ENCODE measurements at places on chromosomes 16 and 17.

DNA sequence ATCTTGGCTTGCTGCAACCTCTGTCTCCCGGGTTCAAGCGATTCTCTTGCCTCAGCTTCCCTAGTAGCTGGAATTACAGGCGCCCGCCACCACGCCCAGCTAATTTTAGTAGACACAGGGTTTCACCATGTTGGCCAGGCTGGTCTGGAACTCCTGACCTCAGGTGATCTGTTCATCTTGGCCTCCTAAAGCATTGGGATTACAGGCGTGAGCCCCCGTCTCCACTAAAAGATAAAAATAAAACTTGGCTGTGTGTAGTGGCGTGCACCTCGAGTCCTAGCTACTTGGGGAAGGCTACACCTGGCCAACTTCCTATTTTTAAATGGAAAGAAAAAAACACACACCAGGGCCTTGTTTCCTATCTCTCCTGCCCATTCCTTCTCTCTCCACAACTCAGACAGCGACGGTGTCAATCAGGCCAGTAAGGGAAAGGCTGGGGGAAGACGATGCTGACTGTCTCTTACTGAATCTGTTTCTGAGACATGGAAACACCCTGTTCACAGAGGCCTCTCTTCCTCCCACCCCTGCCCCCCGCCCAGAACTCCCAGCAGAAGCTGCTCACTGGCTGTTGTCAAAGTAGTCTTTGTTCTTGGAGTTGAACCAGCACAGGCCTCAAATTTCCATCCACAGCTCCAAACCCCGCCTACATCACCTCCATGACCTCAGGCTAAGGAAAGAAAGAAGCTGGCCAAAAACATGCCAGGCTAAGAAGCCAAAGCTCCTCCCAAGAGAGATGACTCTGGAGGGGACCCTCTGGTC, 96.6 kb downstream of the NXN start:
- DNase-seq = no peak

- DNase-seq = no peak
Observed at GRCh38 chr16:86243571-86244154, 266.7 kb upstream of the FOXF1 start.

- DNase-seq = no peak
Observed at GRCh38 chr16:726438-727290, at the start of the genes CCDC78 and HAGHL. CCDC78 (minus strand) TSS chr16:726443; CDS start chr16:726367, 76 bp downstream. HAGHL (plus strand) TSS chr16:727106; CDS start chr16:727510, 404 bp downstream.

- DNase-seq = no peak
Observed at GRCh38 chr17:82608816-82609215, 39.4 kb downstream of the WDR45B start.

GRCh38 chr17:33267271-33267790, 25.8 kb downstream of the ASIC2 start:
- no peak for DNase-seq

- DNase-seq = no peak
Observed at GRCh38 chr17:52388941-52389340, 230.4 kb upstream of the CA10 start.

GRCh38 chr17:73489991-73490390, 154.3 kb downstream of the SDK2 start:
- no peak for DNase-seq

DNA sequence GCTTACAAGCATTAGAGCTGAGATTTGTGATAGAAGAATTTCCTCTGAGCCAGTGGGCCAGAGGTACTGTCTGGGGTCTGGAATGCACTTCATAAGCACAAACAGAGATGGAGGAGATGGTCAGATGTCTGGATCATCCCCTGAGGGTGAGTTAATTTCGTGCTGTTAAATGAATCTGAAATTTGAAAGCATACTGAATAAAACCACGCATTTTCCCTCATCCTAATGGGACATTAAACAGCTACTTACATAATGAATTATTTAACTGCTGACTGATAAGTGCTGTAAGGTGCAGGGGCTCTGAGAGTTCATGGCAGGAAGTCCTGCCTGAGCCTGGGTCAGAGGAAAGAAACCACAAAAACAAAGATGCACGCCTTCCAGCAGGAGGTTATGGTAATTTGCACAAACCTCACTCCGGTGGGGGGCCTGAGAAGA, 136.3 kb upstream of the XYLT1 start:
- no peak for DNase-seq

DNA sequence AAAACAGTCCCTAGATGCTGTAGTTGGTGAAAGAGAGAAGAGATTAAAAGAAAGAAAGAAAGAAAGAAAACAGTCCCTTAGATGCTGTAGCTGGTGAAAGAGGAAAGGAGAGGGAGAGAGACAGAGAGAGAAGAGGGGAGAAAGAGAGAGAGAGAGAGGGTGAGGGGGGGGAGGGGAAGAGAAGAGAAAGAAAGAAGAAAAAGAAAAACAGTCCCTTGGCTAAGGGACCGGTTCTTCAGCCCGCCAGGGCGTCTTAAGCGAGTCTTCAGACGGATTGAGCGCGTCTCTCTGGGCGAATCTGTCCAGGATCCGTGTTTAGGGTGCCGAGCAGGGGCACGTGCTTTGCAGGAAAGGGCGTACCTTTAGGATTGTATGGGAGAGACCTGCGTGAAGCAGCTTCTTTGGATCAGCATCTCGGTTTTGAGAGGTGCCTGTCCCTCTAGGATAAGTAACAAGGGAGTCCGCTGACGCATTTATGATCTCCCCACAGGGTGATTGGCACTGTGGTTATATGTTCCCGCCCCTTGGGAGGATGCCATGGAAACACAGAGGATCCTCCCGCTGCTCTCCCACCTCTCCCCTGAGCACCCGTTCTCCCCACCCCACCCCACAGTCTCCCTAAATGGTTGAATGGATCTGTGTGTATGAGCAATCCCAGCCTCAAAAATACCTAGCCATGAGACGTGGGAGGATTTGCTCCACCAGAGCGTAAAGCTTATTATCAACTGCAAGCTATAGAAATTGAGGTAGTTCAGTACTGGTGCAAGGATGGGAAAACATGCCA, 16.7 kb downstream of the GNGT2 start:
- no peak for DNase-seq

GRCh38 chr17:62627219-62627903, at the start of gene MRC2:
MRC2 (plus strand) TSS chr17:62627670; CDS start chr17:62627803, 133 bp downstream.
- no peak for DNase-seq

DNA sequence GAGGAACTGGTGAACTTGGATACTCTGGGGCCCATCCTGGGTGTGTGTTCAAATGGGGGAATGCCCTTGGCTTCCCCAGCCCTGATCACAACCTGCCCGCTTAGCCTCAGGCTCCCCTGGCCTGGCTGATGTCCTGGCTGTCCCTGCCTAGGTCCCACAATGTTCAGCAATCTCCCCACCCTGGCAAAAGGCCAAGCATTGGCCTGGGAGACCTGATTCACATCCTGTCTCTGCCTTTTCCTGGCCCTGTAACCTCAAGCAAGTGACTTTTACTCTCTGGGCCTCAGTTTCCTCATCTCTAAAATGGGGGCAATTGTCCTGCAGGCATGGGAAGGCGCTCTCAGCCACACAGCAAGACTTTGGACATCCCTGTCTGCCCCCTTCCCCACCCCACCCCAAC, 14.4 kb downstream of the CPNE2 start:
- no peak for DNase-seq

DNA sequence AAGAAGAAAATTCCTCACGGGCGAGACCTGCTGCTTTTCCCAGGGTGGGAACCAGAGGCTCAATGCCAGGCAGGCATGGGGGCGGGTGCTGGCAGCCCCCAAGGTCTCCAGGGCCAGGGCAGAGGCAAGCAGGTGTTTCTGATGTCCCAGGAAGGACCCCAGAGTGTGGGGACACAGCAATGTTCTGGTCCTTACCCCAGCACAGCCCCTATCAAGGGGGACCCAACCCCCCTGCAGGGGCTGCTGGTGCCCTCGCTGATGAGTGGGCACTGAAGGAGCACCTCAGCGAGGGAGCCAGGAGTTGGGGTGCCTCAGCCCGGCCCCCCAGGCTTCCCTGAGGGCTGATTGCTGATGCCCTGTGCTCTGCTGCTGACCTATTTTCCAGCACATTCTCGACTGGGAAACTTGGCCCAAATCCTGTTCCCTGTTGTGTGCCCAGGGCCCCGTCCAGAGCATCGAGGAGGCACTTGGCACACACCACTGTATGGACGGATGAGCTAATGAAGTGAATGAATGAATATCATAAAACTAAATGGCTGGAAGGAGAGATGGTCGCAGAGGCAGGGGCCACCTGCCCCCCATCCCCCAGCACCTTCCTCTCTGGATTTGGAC, 2.8 kb downstream of the DBNDD1 start:
- DNase-seq = no peak

DNA sequence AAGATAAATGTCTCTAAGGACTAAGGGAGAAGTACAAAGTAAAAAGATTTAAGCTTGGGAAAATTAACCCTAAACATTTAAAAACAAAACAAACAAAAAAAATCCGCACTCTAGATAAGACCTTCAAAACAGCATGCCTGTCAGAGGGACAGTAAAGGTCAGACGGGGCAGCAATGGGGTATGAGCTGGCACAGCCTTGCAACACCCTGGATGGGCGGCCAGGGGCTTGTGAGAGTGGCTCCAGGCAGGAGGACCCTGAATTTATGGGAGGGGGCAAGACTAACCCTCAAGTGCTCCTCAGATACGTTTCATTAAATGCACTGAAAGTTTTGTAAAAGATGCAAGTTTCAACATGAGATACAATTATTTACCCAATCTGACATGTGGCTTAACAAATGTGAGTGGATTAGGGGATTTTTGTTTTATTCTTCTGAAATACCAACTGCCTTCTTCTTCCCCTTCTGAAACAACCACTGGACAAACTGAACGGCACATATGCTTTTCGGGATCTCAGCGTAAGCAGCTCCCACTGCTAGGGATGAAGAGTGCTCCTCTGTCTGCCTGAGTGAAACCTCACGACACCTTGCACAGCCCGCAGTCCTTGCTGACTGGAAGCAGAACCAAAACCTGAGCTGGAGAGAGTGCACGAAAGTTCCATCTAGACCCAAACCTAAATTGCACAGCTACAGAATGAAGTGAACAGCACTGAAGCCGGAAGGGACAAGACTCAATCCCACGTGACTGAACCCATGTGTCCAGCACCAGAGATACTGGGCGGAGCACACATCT, 128.4 kb downstream of the ANKRD11 start:
- no peak for DNase-seq

DNA sequence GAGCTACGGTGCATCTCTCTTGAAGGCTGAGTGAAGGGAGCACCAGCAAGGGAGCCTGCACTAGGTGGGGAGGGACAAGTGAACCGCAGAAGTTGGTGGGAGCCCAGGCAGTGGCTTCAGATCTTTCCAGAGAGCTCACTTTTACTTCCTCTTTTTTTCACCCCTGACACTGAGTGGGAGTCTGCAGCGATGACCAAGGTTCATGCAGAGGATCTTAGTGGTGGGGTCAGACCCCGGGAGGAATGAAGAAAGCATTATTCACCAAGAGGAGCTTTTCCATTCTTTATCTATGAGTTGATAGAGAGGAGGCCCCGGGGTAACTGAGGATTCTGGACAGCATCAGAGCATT, 3.0 kb upstream of the CCL2 start:
- DNase-seq = no peak

DNA sequence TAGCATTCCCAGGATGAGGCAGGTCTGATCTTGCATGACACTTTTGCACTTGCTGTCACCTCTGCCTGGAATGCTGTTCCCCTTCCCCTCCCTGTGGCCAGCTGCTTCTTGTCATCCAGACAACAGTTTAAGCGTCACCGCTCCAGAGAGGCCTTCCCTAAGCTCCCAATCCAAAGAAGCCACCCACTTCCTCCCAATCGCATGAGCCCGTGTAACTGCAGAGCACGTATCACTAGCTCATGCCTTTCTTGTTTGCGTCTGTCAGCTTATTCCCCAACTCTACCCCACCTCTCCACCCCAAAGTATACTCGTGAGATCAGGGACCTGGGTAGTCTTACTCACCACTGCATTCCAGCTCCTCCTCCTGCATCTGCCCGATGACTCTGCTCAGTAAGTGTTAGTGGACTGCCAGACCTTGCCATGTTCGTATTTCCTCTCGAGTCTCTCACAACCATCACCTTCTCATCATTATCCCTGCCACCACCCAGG, 92.8 kb downstream of the GAS7 start:
- no peak for DNase-seq

GRCh38 chr17:70137451-70138230, 31.7 kb upstream of the KCNJ2 start:
- no peak for DNase-seq

DNA sequence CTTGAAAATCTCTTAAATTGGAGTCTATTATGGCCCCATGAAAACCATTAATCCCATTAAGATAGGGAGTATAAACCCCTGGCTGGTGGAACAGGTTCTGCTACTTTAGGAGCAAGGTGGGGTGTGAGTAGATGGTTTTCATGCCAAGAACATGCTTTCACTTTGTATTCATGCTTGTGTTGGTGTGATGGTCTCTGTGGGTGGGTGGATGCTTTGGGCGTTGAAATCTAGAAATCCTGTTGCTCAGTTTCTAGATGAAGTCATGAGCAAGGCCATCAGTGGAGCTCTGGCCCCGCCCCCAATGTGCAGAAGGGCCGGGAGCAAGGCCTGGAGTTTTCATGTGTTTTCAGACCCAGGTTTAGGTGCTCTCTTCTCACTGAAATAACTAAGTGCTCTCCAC, 20.1 kb downstream of the PLD6 start:
- DNase-seq = no peak

DNA sequence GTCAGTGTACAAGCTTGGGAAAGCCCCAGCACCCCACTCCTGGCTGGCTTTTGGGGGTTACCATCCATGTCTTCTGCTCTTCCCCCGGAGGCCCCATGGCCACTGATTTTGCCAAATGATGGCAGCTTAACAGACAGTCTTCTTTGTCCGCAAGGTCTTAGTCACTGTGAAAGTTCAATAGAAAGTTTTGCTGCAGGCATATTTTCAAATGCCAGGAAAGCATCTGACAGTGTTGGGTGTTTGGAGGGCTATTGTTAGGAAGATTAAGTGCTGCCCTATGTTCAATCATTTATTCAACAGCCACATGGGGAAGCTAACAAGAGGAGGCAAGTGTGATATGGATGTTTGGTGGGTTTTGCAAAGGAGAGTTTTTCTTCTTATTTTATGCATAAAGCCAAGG, 122.4 kb downstream of the TOX3 start:
- no peak for DNase-seq
